ENCODE measurements at places on chromosomes 5 and 9. TPM values are rescaled to one million over a fixed set of nuclear protein-coding genes. Genes with fewer than 3 reads are reported as not detected.

DNA sequence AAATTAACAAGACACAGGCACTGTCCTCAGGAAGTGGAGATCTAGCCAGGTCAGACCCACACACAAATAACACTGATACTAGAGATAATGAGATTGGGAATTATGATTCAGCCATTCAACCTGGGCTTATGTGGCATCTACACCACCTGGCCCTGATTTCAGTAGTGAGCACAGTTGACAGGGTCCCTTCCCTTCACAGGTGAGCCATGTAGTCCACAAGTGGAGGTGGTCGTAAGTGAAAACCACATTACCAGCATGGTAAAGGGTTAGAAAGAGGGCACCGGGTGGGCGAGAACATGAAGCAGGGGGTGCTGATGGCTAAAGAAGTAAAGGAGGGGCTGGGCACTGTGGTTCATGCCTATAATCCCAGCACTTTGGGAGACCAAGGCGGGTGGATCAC is 48.3 kb upstream of the IL17B start:
- DNase-seq: no peak

DNA sequence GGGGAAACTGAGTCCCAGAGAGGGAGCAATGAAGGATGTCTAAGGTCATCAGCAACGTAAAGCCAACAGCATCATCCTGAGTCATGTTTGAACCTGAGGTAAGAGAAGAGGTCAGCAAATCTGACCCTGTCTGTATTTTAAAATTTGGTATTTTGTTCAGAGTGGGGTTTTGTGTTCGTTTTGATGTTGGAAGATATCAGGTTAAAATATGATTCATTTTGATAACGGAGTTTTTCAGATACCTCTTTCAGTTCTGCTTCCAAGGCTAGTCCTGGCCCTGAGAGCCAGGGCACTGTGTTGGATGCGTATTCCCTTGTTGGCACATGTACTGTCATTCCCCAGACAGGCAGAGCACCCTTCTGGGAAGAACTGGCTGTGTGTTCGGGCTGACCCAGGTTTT is 291.0 kb downstream of the NSG2 start:
- DNase-seq: no peak

DNA sequence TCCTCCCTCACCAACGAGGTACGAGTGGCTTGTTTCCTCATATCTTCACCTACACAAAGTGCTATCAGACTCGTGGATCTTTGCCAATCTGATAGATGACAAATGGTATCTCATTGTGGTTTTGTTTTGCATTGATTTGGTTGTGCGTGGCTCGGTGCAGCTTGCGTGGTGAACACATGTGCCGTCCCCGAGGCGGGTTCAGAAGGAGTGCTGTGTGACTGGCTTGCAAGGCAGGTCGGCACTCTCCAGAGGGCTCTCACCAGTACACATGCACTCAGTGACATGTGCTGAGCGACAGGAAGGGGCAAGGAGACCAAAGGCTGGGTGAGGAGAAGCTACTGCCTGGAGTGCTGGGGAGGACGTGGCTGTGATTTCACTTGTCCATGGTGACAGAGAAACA is 95.3 kb upstream of the PITX1 start:
- no peak for DNase-seq

DNA sequence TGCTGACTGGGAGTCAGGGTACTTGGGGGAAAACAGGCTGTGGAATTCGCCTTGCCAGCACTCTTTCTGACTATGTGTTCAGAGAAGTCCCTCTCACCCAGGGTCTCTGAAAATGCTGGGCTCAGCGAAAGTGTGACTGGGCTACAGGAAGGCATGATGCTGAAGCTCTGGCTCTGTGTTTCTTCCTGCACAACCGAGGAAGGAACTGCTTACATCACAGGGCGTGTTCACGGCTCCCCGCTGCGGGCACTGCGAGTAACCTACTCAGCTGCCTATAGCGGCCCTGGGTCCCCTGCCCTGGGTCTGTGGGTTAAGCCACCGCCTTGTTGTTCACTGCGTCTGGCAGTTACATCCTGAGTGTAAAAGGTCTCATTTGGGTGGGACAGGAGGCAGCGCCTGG is 222.4 kb upstream of the IRX4 start:
- DNase-seq: no peak

DNA sequence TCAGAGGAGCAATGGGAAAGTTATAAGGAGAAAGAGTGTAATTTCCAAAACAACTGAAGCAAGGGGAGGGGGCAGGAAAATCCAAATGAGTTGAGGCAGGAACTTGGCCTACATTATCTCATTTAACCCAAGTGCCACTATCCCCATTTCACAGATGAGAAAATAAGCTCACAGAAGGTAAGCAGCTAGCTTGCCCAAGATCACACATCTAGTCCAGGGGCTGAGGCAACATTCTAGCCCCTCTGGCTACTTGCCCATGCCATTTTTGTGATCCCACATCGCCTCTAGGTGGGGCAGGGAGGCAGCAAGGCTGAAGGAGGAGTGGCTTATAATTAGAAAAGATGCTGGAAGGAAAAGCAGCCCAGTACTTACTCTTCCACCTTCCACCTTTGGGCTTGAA is 2.6 kb upstream of the PSIP1 start:
- DNase-seq: peak; percentile 40

The CDH9 gene
- not detected for total RNA-seq
